ENCODE measurements at places on chromosomes 11 and 22. TPM values are rescaled to one million over a fixed set of nuclear protein-coding genes. Genes with fewer than 3 reads are reported as not detected.

- DNase-seq: peak; percentile 50
Measured at GRCh38 chr11:118143661-118144185, 8.9 kb downstream of the SCN4B start.

Gene TP53I11
- total RNA-seq: 43.9 TPM

DNA sequence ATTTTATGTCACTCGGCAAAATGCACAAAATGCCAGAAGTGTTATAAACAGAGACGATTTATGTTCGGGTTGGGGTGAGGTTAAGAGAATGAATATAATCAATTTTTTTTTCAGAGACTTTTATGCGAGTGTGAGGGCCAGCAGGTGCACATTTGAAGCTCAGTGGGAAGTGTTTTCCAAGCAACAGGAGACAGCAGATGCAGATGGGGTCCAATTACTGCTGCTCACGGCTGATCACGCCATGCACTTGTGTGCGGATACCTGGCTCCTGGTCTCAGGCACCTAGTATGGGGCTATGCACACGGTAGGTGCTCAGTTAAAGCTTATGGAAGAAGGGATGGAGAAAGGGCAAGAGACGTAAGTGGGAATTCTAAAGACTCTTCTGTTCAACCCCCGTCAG, 249.1 kb downstream of the MIAT start:
- no peak for DNase-seq

Gene C11orf87
- 4.3 TPM for total RNA-seq

GRCh38 chr11:72319261-72319660, 75.3 kb upstream of the PHOX2A start:
- no peak for DNase-seq

GRCh38 chr22:38345782-38346181, 28.5 kb upstream of the CSNK1E start:
- peak; percentile 36 for DNase-seq

Gene MS4A6A
- total RNA-seq: not detected

- DNase-seq: no peak
Measured at GRCh38 chr11:1854132-1854948, 1.5 kb downstream of the LSP1 start.

Gene TECTA
- total RNA-seq: 0.72 TPM

DNA sequence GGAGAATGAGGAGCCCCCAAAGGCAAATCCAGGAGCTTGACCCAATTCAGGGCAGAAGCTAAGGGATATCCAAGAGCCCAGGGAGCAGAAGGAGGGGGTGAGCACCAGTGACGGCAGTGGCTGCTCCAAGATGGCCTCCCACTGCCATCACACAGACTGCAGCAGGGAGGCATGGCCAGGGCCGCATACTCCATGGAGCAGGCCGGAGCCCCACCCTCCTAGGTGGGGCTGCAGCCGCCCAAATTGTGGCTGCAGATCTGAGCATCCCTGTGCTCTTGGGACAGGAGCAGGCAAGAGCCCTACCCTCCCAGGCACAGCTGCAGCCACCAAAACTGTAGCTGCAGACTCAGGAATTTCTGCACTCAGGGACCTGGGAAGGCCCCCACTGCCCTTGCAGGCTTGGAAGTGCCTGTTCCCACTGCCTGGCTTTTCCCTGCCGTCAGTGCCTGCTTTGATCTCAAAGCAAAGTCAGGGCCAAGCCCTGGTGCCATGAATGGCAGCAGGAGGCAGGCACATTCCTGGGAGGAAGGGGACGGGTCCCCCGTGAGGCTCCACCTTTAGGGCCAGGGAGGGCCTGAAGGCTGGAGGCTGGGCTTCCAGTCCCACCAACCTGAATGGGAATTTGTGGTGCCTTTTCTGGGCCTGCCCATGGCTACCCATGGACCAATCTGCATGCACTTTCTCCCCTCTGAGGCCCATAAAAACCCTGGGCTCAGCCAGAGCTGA, 10.3 kb upstream of the WNT7B start:
- DNase-seq: peak; percentile 44

Gene SMIM38
- total RNA-seq: under 0.01 TPM

Gene ARHGEF17
- total RNA-seq: 67.0 TPM

GRCh38 chr11:7500251-7500650, 13.5 kb upstream of the PPFIBP2 start:
- no peak for DNase-seq

DNA sequence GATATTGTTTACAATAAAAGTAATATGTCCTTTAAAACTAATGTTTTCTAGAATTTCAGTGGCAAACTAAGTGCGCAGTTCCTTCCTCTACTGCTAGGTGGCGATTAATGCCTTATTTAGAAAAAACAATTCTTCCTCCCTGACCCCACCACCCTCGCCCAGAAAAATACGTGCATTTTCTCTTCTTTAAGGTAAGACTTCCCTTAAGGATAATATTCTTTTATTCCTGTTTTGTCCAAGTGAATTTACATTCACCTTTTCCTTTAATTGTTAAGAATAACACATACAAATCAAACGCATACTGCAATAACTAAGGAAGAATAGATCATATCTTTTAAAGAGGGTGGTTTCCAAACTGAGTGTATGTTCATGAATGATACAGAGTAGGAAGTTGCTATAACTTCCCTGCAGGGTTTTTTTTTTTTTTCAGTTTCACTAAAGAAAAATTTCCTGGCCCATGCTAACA, 17.0 kb upstream of the PSMA1 start:
- peak; percentile 84 for DNase-seq
